Fibroblast of the aortic adventitia (primary cell): ENCODE measurements at places on chromosomes 2 and 18. TPM values are rescaled to one million over a fixed set of nuclear protein-coding genes. Genes with fewer than 3 reads are reported as not detected.

The NT5DC4 gene
- not detected in 2 replicates for total RNA-seq

The FBXO15 gene
- 0.27 and 0.49 TPM in 2 replicates for total RNA-seq

The LCLAT1 gene
- 21.5 and 31.9 TPM in 2 replicates for total RNA-seq

The METTL21A gene
- total RNA-seq, result 11.1 and 15.9 TPM in 2 replicates

The COL3A1 gene
- total RNA-seq, result 1,653 and 14,045 TPM in 2 replicates

The MOB4 gene
- total RNA-seq, result 37.1 and 44.2 TPM in 2 replicates

The TXNL4A gene
- 54.6 and 62.2 TPM in 2 replicates for total RNA-seq

The PROC gene
- total RNA-seq, result not detected in 2 replicates

The ACTR1B gene
- total RNA-seq, result 24.3 and 44.6 TPM in 2 replicates

The GRB14 gene
- total RNA-seq, result 6.1 and 6.9 TPM in 2 replicates
